Stimulated activated memory B cell treated with anti-CD40 and anti-IgM and Interleukin-4, amounts not matched to agents 10 μg/mL and 1 μg/mL and 100 μg/mL, for 72 hours (primary cell): ENCODE measurements at places on chromosomes 5 and 9.

DNA sequence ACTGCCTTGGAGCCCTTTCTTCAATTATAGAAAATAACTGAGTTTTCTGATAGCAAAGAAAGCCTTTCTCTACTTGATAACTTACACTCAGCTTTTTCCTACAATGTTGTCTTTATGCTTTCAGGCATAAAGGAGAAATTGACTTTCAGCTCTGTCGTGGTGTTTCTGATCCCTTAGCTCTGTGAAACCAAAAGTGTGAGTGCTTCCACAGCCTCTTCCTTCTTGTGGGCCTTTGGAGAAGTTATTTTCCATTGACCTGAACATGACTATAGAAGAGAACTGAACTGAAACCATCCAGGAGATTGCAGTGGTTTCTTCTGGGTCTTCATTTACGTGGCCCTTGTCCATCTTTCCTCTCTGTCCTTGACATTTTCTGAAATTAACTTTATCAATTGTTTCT is 59.5 kb upstream of the EQTN start:
- H3K4me1 ChIP-seq = peaks cover 47% of the 10 kb centered on the region
- H3K36me3 ChIP-seq = peaks cover 11% of the 10 kb centered on the region
- no peaks in the 10 kb centered on the region for H3K27me3 ChIP-seq
- H3K4me3 ChIP-seq = no peak overlapping the region

GRCh38 chr9:34556949-34557348 is 32.6 kb downstream of the CNTFR start:
- no peaks in the 10 kb centered on the region for H3K36me3 ChIP-seq
- H3K4me1 ChIP-seq = no peaks in the 10 kb centered on the region
- peaks cover 72% of the 10 kb centered on the region for H3K27me3 ChIP-seq
- no peak overlapping the region for H3K27ac ChIP-seq

GRCh38 chr9:69495296-69495695 is 170.3 kb downstream of the ENTREP1 start:
- H3K27me3 ChIP-seq = peaks cover 13% of the 10 kb centered on the region
- no peak for ATAC-seq
- no peaks in the 10 kb centered on the region for H3K4me1 ChIP-seq

DNA sequence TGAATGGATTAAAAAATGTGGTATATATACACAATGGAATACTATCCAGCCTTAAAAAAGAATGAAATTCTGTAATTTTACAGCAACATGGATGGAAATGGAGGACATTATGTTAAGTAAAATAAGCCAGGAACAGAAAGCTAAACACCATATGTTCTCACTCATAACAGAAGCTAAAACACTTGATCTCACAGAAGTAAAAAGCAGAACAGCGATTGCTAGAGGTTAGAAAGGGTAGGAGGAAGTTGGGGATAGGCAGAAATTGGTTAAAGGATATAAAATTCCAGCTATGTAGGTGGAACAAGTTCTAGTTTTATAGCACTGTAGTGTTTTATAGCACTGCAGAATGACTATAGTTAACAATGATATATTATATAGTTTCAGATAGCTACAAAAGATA is 15.8 kb downstream of the MARCHF3 start:
- peaks cover 11% of the 10 kb centered on the region for H3K36me3 ChIP-seq
- peak overlapping the region; percentile 13 for H3K4me3 ChIP-seq
- ATAC-seq = peak; percentile 77
- no peaks in the 10 kb centered on the region for H3K27me3 ChIP-seq

DNA sequence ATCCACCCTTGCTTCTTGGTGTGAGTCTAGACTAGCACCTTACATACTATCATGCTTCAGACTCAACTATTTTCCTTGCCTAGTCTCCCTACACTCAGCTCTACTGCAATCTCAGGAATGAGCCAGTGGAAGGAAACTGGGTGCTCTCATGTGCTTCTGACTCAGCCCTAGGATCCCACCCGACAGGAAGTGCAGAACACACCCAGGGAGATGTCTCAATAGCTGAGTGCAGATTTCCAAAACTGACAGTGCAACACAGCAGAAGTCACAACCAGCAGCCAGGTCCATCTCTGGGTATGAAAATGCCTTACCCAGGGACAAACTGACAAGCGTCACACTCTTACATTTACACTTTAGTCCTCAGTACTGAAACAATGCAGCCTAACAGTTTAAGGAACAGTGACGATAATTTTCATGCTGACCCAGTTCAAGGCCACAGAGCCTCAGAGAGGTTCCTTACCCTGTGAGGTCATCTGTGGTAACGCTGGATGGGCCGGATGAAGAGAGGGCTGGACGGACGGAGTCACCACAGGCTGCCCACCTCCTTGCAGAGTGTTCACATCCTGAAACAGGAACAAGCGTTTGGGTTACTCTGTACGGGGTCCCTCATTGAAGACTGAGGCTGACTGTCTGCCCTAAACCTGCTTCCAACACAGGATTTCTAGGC is 33.0 kb downstream of the FKBP15 start:
- H3K27me3 ChIP-seq = no peaks in the 10 kb centered on the region
- no peak for ATAC-seq
- peaks cover 68% of the 10 kb centered on the region for H3K36me3 ChIP-seq
- no peak overlapping the region for H3K4me3 ChIP-seq
- H3K27ac ChIP-seq = no peak overlapping the region
